ENCODE measurements at places on chromosomes 2 and 18.

- H3K4me3 ChIP-seq: no peak overlapping the region
- no peak overlapping the region for H3K27ac ChIP-seq
- no peaks in the 10 kb centered on the region for H3K36me3 ChIP-seq
- no peaks in the 10 kb centered on the region for H3K27me3 ChIP-seq
- no peaks in the 10 kb centered on the region for H3K4me1 ChIP-seq
Measured at GRCh38 chr18:36411745-36412168, 114.2 kb downstream of the FHOD3 start.

DNA sequence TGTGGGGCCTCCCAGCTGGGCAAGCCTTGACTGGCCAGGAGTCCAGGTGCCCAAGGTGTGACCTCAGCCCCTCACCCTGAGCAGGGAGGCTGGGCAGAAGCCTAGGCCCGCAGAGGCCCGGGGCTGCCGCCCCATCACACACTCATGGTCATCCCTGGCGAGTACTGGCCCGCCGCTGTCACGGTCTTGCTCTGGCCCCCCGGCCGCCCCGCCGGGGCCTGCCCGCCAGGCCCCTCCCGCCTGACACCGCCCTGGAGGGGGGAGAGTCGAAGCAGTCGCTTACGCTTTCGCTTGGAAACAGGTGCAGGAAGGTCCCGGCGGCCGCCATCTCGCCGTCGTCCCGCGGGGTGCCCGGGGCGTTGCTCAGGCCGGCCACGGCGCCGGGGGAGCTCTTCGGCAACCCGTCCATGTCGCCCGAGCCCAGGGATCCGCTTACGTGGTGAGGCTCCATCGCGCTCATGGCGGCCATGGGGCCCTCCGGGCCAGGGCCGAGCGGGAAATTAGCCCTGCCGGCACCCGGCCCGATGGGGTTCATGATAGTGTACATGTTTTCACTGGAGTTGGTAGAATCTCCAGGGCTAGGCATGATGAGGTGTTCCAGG lies 26.6 kb upstream of the ANKRD62 start:
- no peaks in the 10 kb centered on the region for H3K36me3 ChIP-seq
- H3K27ac ChIP-seq: no peak overlapping the region
- no peak overlapping the region for H3K4me3 ChIP-seq
- H3K4me1 ChIP-seq: no peaks in the 10 kb centered on the region
- no peak for DNase-seq

DNA sequence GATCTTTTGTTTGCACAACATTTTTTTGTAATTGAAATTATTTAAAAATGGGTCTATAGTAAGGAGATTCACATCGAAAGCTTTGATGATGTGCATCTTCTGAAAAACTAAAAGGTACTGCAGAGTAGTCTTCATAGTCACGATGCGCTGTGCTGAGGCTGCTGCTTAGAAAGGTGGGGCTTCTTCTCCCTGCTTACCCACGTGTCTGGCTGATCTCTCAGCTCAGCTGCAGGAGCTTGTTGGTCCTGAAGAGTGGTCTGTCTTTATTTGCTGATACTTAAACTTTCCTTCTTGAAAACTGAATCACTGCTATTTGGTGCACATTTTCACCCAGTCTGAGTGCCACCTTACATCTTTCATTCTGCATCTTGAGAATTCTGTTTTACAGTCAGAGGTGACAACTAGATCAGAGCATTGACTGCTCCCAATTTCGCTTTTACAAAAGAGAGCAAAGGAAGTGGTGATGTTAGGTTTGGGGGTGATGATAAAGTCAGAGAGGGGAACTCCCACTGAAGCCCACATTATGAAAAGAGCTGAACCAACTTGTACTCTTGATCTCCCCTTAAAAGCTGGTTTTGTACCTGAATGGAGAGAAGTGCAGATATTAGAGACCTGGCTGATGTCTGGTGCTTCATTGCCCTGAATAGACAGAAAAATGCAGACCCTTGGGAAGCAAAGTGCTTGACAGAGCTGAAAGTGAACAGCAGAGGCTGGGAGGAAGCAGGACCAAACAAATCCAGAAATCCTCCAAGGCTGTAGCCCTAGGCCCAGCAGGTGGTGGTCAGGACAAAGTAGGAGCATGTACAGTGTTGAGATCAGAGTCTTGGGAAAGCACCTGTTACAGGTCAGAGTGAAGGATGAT lies 984.5 kb downstream of the TSN start:
- no peak for DNase-seq

GRCh38 chr2:51299370-51299769 lies 267.4 kb upstream of the NRXN1 start:
- no peak for DNase-seq
- no peaks in the 10 kb centered on the region for H3K36me3 ChIP-seq
- H3K4me1 ChIP-seq: no peaks in the 10 kb centered on the region
- no peaks in the 10 kb centered on the region for H3K27me3 ChIP-seq
- H3K4me3 ChIP-seq: no peak overlapping the region

- DNase-seq: peak; percentile 20
- H3K27me3 ChIP-seq: peaks cover 45% of the 10 kb centered on the region
- no peak overlapping the region for H3K27ac ChIP-seq
- H3K36me3 ChIP-seq: no peaks in the 10 kb centered on the region
Measured at GRCh38 chr2:240178564-240178963, 38.1 kb upstream of the OTOS start.

Data from tibial artery (tissue), 4 donors.